ENCODE measurements at places on chromosomes 3 and 15.

- DNase-seq: no peak
Measured at GRCh38 chr3:115347737-115348136, 200.6 kb upstream of the ZBTB20 start.

DNA sequence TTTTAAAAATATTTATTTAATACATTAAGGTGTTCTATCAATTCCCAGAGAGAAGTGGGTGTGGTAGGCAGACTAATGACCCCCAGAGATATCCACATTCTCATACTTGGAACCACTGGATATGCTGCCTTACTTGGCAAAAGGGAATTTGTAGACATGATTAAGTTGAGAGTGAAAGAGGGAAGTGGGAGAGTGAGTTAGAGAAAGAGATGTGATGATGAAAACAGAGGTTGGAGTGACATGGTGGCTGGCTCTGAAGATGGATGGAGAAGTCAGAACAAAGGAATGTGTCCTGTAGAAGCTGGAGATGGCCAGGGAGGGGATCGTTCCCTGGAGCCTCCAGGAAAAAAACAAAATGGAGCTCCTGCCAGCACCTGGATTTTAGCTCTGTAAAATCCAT is 32.0 kb downstream of the TNFAIP8L3 start:
- no peak for DNase-seq

GRCh38 chr3:48692551-48692950 is 6.8 kb upstream of the NCKIPSD start:
- DNase-seq: no peak

- no peak for DNase-seq
Measured at GRCh38 chr3:5298453-5298852, 110.9 kb downstream of the EDEM1 start.

DNA sequence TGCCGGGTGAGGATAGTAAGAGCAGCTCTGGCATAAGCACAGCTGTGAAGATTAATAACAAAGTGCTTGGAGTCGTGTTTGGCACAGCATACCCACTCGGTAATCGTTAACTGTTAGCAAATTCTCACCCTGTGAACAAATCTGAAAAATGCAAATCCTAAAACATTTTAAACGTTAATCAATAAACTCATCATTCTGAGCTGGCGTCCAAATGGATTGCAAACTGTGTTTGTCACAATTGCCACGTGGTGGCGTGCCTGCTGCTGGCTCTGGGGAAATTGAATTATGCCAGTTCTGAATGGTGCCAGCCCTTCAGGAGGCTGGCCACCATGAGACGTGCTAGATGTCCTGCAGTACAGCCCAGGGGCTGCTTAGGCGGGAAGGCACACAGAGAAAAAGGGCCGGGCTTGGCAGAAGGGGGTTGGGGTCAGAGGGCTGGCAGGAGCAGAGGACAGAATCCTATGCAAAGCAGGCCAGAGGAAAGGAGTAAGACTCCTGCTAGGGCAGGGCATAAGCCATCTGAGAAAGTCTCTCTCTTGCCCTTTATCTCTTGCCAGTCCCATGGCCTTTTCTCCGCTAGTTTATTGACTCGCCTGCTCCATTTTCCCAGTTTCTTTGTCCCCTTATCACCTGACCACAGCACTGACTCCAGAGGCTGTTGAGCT is 22.1 kb upstream of the POLG start:
- DNase-seq: no peak

GRCh38 chr3:197132916-197133530 is 103.4 kb upstream of the MELTF start:
- DNase-seq: no peak

DNA sequence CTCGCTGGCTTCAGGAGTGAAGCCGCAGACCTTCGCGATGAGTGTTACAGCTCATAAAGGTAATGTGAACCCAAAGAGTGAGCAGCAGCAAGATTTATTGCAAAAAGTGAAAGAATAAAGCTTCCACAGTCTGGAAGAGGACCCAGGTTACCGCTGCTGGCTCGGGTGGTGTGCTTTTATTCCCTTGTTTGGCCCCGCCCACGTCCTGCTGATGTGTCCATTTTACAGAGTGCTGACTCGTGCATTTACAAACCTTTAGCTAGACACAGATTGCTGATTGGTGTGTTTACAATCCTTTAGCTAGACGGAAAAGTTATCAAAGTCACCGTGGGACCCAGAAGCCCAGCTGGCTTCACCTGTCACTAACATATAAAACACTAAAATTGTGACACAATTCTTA is 1464.5 kb downstream of the ZPLD1 start:
- no peak for DNase-seq

GRCh38 chr3:66303491-66303901 is 82.7 kb downstream of the SLC25A26 start:
- no peak for DNase-seq

GRCh38 chr15:76994496-76994895 is 430 bp upstream of the PSTPIP1 start:
- no peak for DNase-seq

GRCh38 chr15:100633763-100634075 is 31.3 kb downstream of the ASB7 start:
- no peak for DNase-seq

DNA sequence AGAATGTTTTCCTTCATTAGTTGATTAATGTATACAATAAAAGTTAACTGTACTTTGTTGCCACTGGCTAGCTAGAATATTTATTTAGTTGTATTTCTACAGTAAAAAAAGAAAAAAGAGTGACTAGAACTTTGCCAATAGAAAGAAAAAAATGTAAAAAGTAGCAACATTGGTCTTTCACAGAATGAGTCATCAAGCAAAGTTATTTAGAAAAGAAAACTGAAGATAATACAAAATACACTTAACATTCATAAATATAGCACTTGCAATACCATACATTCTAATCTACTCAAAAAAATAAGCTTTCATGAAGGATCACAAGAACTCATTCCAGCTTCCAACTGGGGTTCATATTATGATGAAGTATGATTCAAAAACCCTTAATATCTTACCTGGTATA is 83.4 kb downstream of the AQR start:
- DNase-seq: no peak

DNA sequence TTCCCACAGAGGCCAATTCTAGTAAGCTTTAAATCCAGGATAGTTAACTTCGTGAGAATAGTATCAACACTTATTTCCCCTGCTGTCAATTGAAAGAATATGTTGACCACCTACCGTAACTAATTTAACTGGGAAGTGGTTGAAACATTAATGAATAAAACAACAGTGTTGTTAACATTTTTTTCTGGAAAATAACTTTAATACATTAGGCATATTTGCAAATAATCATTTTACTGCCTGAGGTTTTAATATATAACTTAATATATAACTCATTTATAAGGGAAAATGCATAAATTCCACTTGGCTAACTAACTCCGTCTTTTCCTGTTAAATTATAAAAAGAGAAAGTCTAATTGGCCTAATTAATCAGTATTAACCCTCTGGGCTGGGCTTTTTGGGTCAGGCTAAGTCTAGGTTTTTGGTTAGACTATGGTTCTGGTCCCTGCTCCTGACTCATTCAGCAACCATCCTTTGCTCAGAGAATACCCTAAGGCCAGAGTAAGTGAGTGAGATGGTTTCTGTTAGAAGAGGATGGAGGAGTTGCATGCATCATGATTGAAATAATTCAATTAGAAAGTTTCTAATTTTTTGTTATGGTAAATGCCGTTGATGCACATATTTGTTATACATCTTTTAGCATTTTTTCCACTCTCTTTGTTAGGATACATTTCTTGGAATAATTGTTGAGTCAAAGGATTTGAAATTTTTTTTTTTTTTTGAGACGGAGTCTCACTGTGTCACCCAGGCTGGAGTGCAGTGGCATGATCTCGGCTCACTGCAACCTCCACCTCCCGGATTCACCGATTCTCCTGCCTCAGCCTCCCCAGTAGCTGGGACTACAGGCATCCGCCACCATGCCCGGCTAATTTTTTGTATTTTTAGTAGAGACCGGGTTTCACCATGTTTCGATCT is 10.8 kb upstream of the SKIL start:
- DNase-seq: no peak

- DNase-seq: peak; percentile 34
Measured at GRCh38 chr15:34721802-34722438, 32.9 kb downstream of the GJD2 start.

GRCh38 chr3:2921903-2922302 is 188.3 kb downstream of the IL5RA start:
- peak; percentile 23 for DNase-seq

DNA sequence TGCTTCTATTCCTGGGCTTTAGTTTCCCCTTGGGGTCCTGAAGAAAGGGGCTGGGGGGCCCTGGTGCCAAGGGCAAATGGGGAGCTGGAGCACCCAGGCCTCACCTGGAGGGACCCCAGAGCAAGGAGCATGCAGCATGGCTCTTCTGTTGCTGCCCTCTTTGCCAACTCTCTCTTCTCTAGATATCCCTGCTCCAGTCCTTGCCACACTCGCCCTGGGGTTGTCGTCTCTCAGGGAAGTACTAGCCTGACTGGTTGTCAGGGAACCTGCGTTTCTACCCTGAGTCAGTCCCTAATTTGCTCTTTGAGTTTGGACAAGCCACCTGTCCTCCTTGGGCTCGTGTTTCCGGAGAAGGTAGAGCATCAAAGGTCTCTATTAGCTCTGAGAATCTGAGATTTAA is 63.7 kb upstream of the UBE2Q2 start:
- no peak for DNase-seq

- DNase-seq: no peak
Measured at GRCh38 chr3:29186131-29186599, 94.7 kb upstream of the RBMS3 start.

GRCh38 chr15:52217186-52217585 is 26.0 kb upstream of the GNB5 start:
- no peak for DNase-seq

- no peak for DNase-seq
Measured at GRCh38 chr15:75346796-75347221, at the start of gene NEIL1. Gene NEIL1, plus strand, starts transcription at chr15:75347039. Its CDS starts 1,867 bp downstream, at chr15:75348906.

DNA sequence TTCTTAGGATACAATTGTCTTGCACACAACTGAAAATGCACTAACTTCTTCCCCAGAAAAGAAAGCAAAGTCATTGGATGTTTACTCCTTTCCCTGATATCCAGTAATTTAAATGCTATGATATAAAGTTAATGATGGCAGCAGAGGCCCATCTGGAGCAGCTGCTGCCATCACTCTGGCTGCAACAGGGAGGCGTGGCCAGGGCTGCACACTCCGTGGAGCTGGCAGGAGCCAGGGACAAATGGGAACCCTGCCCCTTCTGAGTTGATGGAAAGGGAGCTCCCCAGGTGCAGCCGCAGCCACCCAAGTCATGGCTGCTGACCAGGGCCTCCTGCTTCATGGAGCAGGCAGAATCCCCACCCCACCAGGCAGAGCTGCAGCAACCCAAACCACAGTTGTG is 72.6 kb upstream of the ALDH1A3 start:
- no peak for DNase-seq

DNA sequence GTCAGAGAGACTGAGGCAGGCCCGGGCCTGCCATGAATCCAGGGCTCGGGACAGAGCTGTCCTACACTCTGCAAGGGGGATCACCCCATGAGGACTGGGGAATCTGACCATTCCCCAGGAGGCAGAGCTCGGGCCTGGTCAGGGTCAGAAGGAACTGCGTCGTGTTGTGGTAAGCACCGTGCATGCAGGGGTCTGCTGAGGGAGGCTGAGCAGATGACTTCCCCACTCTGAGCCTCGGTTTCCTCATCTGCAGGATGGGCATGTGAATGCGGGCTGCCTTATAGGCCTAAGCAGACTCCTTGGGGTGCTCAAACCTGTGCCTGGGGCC is 61.6 kb upstream of the IQSEC1 start:
- no peak for DNase-seq

GRCh38 chr3:63364495-63364894 is 86.4 kb downstream of the SYNPR start:
- DNase-seq: no peak

GRCh38 chr3:10344147-10344943 is 23.4 kb upstream of the SEC13 start:
- peak; percentile 40 for DNase-seq

GRCh38 chr15:78925956-78926743 is 18.7 kb downstream of the CTSH start:
- DNase-seq: no peak

DNA sequence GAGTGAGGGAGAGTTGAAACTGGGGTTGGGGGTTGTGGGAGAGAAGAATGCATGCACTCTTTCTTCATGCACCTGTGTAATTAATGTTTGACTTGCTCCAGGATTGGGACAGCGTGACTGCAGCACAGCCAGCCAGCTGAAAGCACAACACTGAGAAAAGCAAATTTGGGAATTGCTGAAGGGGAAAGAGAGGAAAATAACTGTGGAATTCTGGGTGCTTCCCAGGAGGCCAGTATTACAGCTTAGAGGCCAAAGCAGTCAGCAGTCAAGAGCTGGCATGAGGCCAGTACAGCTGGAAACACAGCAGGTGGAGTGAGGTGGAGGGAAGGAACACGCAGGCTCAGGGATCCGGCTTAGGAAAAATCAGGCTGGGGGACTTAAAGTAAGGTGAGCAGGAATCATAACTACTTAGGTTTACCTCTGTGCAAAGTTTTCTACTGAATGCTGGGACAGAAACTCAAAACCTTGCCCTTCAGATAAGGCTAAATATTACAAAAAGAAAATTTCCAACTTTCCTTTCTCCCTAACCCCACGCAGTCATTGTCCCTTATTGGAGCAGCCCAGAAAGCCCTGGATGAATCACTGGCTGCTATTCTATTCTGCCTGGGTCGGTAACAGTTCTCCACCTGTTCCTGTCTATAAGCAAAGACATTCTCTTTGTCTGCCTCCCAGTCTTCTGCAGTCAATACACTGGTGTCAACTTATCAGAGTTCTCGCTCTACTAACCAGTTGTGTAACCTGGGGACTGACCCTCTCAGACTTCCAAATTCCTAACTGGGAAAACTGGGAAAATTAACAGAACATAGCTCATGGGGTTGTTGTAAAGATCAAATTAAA is 167.2 kb downstream of the MAGI1 start:
- peak; percentile 40 for DNase-seq

DNA sequence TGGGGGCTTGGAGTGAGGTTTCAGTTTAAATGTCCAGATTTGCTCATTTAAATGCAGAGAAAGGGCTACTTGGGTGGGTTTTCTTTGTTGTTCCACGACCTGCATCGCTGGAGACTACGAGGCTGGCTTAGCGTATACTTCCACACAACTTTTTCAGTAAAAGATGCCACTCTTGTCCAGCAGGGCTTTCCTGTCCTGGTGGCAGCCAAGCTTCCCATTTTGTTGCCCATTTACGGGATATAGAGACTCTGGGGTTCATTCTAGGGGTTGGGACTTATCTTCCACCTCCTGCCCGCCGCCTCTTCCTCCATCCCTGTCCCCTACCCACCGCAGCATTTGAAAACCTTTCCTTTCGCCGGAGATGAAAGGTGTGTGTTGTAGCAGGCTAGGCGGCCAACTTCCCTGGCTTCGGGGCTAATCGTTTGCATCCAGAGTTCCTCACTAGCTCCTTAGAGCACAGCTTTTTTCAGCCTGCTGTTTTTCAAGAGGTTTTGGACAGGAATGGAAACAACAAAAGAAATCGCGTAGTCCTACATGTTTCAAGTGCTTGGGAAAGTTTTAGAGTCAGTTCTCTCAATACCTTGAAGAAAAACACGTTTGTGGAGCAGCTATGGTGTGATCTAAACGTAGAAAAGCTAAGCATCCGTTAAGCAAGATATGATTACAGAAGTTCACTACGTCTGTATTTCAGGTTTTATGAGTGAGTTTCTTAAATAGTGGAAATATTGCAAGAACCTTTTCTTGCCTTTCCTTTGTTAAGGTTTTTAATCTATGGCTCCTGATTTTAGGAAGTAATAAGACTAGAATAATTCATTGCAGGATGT is 843 bp downstream of the CHRNA5 start:
- DNase-seq: no peak

- no peak for DNase-seq
Measured at GRCh38 chr3:188926111-188926510, 245.7 kb upstream of the TPRG1 start.

All from hindlimb muscle (tissue), 1 donor.